H54 (cell line): ENCODE measurements at places on chromosomes 3 and 15.
A peak's percentile ranks its signal among the peaks of the same experiment; 100 is the strongest.

DNA sequence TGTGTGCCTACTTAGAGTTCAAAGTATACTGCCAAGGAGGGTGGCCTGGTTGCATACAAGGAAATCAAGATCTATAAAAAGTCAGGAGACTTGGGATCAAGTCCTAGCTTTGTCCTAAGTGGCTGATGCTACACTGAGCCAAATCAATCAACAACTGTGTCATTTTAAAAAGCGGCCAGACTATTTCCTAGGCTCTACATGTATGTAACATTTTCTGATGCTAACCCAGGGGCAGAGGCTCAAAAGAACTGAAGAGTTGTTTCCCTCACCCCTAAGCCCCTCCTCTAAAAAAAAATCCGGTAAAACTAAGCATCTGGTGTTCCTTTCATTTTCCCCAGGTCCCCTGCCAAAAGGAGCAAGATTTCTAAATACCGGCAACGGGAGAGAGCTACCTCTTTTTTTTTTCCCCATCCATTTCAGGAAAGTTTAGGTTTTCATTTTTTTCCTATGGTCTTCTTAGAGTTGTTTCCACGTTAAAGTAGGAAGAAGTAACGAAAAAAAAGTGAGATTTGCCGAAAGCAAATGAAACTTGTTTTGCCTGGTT is 18.8 kb upstream of the CHD2 start:
- no peak for DNase-seq

DNA sequence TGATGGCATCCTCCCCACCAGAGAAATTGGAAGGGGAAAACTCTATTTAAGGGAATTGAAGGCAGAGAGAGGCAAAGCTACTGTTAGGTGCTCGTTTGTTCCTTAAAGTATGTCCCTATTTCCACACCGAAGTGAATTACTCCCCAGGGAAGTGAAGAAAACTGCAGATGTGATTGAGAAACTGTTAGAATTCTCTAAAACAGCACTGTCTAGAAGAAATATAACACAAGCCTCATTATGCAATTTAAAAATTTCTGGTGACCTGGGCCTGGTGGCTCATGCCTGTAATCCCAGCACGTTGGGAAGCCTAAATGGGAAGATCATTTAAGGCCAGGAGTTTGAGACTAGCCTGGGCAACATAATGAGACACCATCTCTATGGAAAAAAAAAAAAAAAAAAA is 305.0 kb downstream of the SHQ1 start:
- DNase-seq: no peak

- DNase-seq: no peak
Measured at GRCh38 chr3:156264771-156265170, 144.4 kb downstream of the KCNAB1 start.

DNA sequence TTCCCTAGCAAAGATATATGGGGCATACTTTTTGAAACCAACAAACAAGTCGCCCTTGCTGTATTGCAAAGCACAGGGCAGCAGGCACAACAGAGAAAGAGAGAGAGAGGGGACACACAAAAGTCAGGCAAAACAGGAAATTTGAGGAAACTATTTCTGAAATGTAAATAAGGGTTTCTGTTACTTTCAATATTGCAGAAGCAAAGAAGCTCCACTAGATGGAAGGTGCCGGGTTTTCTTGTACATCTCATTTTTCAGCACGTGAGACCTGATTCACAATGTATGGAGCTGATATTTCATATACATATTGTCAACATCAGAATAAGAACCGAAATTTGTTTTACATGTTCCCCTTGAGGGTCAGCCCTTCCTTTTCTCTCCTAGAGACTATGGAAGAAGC is 127.4 kb downstream of the FOXP1 start:
- DNase-seq: no peak

- no peak for DNase-seq
Measured at GRCh38 chr3:45603226-45603625, 8.7 kb downstream of the LIMD1 start.

DNA sequence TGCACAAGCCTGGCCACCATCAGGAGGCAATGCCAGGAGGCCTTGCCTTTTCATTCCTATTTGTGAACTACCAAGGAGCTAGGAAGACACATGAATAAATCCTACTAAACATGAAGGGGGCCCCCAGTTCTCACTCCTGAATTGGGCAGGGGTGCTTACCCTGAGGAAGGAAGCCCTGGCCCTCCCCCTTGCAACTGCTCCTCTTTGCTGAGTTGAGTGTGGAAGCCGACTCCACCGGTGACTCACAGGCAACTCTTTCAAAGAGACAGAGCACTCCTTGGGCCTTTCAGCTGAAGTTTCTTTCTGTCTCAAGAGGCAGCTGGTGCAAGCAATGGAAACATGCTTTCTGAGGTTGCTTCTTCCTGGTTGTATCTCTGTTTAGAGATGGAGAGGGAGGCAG is 1.7 kb downstream of the GABRG3 start:
- no peak for DNase-seq

DNA sequence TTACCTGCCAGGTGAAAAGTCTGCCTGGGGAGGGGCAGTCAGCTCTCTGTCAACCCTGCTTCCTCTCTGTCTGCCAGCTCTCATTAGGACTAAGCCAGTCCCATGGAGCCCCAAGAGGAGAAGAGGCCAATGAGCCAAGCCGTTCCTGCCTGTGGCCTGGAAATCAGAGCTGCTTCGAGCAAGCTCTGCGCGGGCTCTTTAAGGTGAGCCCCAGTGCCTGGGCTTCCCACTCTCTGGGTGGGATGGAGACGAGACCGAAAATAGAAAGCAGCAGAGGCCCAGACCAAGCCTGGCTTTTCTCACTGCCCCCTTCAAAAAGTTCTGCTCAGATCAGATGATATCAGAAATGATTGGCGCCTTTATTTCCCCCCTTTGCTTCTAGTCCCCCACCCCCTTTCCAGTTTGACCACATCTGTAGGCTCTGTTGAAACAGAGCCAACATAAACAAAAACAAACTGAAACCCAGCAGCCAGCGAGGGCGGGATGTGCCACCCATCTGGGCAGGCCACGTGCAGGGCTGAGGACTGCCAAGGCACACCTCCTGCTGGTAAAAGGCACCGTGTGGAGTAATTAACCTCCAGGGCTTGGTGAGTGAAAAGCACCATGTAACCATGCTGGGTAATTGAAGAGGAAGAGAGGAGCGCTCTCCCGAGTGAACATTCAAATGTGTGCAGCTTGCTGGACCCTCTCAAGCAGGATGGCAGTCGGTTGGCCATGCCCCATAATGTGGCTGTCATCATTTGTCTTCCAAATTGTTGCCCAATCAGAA is 471.0 kb upstream of the PROK2 start:
- no peak for DNase-seq

DNA sequence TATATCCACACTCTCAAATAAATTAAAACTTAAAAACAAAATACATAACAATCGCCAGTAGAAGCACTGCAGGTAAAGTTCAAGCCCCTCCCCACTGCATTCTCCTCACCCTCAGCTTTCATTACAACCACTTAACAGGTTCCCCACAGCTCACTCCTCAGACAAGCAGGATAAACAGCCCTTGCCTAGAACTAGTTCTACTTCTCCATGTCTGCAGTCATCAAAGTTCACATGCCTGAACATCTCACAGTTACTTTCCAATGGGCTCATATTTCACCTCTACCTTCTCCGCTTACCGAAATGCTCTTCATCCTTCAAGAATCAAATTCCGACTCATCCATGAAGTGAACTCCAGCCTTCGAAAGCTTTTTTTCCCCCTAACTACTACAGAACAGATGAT is 4.1 kb downstream of the YEATS2 start:
- no peak for DNase-seq

DNA sequence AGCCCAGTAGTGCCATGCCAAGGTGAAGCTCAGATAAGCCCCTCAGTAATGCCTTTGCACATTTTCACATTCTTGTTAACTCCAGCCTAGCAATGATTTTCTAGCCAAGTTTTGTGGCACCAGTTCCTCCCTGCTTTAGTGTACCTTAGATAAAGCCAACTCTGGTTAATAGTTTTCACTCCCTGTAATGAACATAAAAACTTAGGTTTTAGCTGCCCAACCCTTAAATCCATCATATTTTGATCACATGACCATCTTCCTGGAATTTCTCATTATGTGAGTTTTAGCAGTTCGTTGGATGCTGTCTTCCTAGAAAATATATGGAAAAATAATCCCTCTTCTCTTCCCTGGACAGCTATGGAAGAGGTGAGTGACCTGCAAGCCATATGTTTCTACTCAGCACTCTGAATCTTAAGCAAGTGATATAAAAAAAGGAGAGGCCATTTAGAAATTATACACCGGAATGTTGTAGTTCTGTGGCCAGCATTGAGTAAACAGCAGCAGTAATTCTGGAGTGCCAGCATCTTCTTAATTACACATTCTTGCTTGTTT is 62.2 kb upstream of the P2RY1 start:
- no peak for DNase-seq

DNA sequence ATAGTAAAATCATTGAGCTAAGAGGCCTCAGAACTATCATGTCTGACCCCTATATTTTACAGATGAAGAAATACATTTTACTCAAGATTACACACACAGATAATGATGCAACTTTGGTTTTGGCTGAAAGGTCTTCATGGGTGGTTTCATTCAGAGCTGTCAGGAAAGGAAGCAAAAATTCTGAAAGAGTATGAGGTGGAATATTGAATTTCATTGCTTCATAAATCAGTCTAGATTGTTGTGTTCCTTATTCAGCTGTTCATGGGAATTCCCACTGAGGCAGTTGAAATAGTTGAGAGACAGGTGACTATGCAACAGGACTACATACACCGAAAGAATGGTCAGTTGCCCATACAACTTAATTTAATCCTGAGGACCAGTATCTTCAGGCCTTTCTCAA is 39.4 kb downstream of the CD200 start:
- DNase-seq: no peak

DNA sequence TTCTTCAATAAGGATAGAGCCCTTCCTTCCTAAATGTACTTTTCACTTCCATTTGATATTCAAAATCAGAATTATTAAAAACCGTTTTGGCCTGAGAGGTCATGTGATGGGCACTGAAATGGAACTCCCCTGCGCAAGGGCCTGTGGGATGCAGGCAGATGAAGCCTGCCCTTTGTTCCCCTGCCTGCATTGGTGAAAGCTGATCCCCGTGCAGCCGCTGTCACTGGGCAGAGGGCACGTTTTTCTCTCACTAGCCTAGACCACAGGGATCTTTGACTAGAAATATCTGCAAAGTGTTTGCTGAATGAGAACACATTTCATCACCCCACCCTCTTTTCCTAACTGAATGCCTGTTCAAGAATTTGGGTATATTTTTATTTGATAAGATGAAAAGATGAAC is 74.9 kb downstream of the TIPARP start:
- DNase-seq: no peak

GRCh38 chr15:94131875-94132274 is 99.5 kb upstream of the MCTP2 start:
- no peak for DNase-seq

DNA sequence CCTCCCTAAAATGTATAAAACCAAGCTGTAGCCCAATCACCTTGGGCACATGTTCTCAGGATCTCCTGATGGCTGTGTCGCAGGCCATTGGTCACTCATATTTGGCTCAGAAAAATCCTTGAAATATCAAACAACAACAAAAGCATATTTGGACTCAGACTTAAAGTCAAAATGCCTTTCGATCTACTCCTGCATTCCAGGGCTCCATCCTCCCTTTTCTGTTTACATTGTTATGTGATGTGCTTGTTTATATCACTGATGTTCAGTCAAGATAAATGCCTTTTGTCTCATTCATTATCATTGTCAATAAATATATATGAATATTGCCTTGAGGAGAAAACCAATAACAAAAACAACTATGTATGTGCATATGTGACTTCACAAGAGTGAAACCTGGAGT is 31.7 kb downstream of the HGD start:
- DNase-seq: no peak

DNA sequence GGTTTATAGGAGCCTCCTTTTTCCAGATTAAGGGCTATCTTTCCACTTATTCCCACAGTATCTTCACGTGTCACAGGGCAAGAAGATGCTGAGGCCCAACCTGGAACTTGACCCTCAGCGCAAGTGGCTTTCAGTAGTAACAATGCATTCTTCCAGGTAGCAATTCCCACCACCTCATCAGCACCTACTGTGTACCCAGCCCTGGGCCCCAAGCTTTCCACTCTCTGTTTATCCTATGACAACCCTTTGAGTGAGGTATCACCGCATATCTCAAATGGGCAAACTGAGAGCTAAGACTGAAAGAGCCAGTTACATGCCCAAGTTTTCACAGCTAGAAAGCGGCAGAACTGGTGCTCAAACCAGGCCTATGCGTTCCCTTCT is 88.2 kb downstream of the CPN2 start:
- no peak for DNase-seq

- DNase-seq: no peak
Measured at GRCh38 chr3:46405301-46406019, 1.4 kb downstream of the CCR5AS start.

DNA sequence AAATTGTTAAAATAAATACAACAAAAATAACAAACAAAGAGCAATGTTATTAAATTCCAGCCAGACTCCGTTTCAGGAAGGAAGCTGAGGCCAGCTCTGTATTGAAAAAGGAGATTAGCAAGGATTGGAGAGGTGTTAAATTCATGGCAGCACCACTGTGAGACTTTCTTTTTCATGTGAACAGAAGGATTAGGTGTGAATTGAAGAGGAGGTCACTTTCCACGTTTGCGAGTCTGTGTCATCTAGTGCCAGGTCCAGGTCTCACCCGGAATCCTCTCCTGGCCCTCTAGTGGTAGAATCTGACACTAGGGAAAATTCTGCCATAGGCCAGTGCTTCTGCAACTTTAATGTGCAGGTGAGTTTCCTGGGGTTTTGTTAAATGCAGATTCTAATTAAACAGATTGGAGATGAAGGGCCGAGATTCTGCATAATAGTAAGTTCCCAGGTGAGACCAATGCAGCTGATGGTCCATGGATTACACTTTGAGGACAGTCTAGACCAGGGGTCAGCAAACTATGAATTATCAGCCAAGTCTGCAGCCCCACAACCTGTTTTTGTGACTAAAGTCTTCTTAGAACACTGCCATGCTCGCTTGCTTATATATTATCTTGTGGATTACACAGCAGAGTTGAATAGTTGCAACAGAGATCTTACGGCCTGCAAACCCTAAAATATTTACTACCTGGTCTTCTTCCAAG is 9.2 kb upstream of the SLC6A1 start:
- peak; percentile 87 for DNase-seq

- no peak for DNase-seq
Measured at GRCh38 chr15:78640527-78641101, 396 bp downstream of the CHRNB4 start.

- DNase-seq: no peak
Measured at GRCh38 chr3:57120040-57120439, 45.1 kb downstream of the IL17RD start.

GRCh38 chr3:171829841-171830517 is 13.2 kb upstream of the TMEM212 start:
- peak; percentile 31 for DNase-seq

GRCh38 chr3:81995329-81995728 is 233.9 kb upstream of the GBE1 start:
- DNase-seq: no peak

DNA sequence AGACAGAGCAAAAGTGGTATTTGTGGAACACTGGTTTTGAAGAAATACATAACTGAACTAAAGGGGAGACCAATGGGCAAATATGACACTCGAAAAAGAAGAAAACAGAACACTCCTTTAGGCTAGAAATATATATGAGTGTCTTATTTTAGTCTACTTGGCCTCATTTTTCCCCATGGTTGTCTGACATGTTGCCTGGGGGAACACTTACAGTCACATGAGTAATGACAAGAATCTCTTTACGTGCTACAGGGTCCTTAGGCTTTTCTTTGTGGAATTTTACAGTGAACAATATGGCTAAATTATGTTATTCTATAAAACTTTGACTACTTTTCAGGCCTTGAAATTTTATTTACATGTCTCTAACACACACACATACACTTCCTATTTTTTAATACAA is 17.6 kb downstream of the METTL6 start:
- DNase-seq: no peak

- DNase-seq: no peak
Measured at GRCh38 chr3:56291953-56292352, 176.3 kb downstream of the ERC2 start.
